ENCODE measurements at places on chromosomes 12 and 14.

- no peak for DNase-seq
Measured at GRCh38 chr12:121176826-121177529, 33.0 kb upstream of the P2RX4 start.

- no peak for DNase-seq
Measured at GRCh38 chr14:97306133-97306759, 509.1 kb downstream of the VRK1 start.

DNA sequence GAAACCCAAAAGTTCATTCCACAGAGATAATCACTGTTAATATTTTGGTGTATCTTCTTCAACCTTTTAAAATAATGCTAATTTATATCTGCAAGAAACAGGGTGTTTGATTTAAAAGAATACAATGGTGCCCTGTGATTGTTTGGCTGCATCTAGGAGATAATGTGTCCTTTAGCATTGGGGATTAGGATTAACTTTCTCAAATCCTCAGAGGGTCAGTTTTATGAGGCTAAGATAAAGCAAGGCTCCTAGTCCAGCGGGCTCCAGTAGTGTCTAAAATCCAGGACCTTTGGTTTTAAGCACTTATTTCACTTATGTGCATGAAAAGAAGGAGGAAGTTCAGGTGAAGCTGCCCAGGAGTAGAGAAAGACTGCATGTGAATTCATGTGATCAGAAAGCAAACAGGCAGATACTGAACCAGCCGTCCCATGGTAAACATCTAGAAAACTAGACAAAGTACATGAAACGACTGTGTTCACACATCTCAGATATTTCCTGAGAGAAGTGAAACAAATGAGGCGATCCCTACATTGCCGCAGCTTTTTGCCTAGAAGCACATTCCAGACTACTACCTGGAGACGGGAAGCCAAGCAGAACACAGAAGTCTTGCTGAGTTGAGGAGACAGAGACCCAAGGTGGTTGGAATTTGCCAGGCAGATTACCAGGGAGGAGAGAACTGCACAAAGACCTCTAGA lies 129.1 kb upstream of the MAX start:
- DNase-seq, result no peak

- no peak for DNase-seq
Measured at GRCh38 chr12:72610854-72611358, 338.7 kb downstream of the TRHDE start.

- no peak for DNase-seq
Measured at GRCh38 chr14:37118673-37119366, 53.6 kb downstream of the SLC25A21 start.

DNA sequence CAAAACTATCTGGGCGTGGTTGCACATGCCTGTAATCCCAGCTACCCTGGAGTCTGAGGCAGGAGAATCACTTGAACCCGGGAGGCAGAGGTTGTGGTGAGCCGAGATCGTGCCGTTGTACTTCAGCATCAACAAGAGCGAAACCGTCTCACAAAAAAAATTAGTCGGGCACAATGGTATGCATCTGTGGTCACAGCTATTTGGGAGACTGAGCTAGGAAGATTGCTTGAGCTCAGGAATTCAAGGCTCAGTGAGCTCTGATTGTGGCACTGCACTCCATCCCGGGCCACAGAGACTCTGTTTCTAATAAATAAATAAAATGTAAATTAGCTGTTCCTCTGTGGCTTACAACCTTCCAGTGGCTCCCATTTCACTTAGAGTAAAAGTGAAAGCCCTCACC lies 28.0 kb downstream of the RCOR1 start:
- no peak for DNase-seq

DNA sequence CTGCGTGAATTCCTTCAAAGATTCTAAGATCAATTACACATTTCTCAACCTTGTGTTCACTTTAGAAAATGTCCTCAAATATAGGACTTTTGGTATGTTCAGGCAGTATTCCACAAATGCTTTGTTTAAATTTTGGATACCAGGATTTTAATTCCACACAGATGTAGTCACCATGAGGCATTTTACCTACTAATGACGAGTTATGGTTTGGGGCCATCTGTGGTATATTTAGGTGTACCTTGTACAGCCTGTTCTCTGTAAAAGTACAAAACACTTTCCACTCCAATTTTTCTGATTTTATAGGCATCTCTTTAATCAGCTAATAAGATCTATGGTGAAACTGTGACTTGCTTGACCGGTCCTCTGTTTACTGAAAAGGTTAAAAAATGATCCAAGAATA lies 275.7 kb upstream of the PRICKLE1 start:
- no peak for DNase-seq

DNA sequence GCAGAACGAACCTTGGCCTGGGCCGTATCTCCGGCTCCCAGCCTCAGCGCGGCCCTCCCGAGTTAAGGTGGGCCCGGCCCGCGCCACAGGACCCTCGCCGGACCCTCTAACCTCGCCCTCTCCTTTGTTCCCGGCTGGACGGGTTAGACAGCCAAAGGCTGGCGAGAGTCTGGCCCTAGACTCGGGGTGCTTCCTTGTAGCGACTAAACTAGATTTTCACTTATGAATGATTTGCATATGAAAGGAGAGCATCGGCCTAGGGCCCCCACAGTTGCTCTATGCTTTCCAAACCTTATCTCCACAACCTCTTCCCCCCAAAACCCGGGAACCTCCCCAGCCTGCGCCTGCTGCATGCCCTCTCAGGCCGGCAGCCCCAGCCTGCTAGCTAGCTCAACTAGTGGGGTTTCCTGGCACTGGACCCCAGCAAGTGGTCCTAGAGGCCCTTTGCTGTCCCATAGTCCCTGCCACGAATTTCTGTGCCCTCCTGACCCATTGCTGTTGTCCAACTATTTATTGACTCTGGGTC lies 2.0 kb downstream of the HOXC5 start:
- DNase-seq, result no peak

GRCh38 chr12:60387356-60387755 lies 791.5 kb downstream of the SLC16A7 start:
- DNase-seq, result no peak

DNA sequence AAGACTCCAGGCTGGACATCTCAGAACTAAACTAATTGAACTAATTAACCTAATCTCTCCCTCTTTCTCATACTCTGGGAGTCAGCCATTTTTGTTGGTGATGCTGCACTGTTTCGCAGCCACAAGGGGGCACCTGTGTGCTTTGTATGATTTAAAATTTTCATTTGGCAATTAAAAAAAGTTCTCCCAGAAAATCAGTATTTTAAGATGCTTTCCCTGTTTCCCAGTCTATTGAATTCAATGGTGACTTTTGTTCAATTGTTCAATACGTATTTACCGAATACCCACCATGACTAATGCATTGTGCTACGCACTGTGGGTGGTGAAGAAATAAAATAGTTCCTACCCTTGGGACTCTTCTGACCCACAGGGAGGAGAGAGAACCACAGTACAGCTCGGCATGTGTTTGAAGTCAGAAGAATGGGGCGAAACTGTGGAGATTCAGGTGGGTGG lies 63.7 kb downstream of the ZNF664 start:
- DNase-seq, result peak; percentile 53

DNA sequence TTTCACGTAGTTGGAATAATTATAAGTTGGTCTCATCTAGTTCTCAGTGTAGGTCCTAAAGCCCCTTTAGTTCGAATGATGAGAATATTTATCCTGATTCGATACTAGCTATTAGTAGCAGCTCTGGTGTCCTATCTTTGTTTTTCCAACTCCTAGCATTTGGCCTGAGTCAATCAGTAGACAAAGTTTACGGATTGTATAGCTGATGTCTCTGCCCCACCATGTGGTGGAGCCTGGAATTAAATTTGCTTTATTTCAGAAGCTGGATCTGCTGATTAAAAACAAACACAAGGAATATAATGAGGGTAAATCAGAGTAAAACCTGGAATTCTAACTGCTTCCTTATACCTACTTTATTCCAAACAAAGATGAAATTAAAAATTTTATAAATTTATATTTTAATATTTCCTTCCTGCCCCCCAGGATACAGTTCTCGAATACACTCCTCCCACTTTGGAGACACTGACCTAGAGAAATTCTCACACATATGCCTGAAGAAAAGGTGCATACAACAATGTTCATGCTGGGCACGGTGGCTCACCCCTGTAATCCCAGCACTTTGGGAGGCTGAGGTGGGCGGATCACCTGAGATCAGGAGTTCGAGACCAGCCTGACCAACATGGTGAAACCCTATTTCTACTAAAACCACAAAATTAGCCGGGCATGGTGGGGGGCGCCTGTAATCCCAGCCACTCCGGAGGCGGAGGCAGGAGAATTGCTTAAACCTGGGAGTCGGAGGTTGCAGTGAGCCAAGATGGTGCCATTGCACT lies 7.6 kb upstream of the BRMS1L start:
- no peak for DNase-seq

DNA sequence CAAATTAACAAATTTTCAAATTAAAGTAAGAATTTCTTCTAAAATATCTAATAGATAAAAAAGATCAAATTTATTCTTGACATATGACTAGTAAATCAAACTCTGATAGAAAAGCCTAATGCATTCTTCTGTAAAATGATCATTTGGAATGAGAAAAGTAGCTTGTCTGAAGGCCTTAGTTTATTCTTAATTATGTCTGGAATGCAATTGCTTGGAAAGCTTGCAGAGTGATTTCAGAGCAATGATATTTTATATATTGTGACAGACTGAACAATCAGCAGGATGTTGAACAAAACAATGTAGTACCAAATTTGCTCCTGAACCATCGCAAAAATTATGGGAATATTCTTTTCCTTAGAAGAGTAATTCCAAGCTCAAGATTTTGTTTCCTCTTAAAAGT lies 789.6 kb upstream of the NOVA1 start:
- no peak for DNase-seq

DNA sequence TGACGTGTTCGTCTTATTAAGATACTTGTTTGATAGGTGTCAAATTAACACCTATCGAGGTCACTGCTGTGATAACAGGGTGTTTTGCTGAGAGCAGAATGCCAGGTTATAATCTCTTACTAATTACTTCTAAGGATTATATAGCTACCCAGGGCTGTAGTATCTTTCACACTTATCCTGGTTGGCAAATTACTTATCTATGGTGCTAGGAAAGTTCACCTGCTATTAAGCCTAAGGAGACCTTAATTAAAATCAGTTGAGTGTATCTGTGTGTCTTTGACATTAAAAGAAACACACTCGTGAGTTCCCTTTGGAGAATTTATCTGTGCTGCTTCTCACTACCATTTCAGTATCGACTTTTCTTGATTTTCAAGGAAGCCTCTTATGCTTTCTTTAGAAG lies 301.6 kb upstream of the SLC16A7 start:
- DNase-seq, result no peak

- DNase-seq, result no peak
Measured at GRCh38 chr12:59056966-59057365, 136.7 kb upstream of the LRIG3 start.

DNA sequence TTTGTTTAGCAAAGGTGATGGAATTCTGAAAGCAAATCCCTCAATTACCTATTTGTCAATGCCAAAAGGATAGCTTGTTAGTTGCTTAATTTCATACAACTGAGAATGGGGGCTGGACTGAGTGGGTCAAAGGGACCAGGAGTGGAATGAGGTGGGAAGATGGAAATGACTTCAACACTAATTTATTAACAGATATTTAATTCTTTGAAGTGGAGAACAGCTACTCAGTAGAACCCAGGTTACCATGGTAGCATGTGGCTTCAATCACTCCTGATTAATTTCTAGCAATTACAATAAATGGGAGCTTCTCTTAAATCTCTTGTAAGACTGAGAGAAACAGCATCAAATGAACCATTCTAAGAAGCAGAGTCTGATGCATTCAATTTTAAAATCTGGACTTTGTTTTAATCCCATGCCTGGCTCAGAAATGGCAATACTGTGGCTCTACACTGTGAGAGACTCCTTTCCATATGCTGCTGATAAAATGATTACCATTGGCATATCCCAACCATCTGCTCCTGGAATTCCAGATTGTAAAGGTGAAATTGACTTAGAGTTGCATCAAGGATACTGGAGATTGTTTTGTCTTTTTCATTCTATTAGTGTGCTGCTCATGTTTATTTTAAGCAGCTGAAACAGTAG lies 607.8 kb downstream of the SNAPC1 start:
- no peak for DNase-seq

GRCh38 chr12:12445165-12445881 lies 88.4 kb downstream of the BORCS5 start:
- no peak for DNase-seq

DNA sequence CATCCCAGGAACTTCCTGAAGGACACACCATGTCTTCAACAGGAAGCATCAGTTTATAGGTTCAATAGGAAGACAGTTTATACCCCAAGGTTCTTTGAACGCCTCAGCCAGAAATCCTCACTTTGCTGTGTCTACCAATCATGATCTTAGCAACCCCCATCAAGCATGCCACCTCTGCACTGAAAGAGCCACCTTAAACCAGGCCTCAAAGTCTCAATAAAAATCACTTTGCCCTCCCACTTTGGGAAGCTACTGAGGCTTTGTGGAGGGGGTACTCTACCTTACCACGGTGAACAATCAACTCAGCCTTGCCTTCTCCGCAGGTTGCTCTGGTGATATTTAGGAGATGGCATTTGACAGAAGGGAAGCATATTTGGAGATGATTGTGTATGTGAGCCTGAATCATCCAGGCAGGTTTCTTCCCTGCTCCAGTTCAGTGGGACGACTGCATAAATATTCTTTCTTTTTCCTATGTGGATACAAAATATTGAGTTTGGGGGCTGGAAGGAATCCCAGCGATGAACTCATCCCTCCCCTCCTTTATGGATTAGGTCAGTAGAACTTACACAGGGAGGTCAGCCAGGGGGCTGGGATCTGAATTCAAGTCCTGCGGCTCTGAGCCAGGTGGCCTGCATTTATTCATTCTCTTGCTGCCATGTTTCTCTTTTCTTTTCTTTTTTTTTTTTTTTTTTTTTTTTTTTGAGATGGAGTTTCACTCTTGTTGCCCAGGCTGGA lies 42.8 kb upstream of the VASH1 start:
- DNase-seq, result no peak

DNA sequence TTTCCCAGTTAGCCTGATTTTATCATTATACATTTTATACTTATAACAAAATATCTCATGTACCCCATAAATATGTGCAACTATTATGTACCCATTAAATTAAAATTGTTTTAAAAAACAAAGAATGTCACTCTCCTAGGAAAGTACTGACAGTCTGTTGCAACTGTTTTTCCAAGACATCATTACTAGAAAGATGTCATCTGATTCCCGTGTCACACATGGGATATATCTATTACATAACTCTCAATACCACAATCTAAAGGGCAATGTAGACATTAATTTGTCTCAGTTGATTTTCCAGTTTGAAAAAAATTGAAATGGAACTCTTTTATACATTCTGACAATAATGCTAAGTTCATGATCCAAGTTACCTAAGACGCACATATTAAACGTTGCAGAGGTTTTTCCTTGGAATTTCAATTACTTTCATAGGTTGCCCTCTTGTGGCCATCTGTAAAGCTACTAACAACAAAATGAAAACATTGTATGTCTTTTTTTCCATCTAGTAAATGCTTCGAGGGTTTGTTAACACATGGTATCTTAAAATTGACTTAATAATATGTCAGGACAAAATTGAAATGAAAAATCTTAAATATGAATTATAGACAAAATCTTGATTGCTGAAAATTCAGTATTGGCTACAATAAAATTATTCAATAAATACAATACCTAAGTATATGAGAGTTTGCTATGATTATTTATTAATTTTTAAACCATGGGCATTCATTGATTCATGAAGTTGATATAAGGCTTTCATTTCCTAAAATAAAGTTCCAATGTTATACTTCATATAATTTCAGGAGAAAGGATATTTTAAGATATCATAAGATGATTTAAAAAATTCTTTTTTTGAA lies 131.6 kb downstream of the PPFIA2 start:
- peak; percentile 28 for DNase-seq

- DNase-seq, result no peak
Measured at GRCh38 chr14:61335049-61335448, 13.7 kb downstream of the PRKCH start.

Measured in head of caudate nucleus (tissue), 42 donors.